Activated CD8-positive, alpha-beta memory T cell treated with anti-CD3 and anti-CD28 coated beads, Interleukin-2, amount 50 U/mL, for 48 hours (primary cell): ENCODE measurements at places on chromosomes 4 and X.

- DNase-seq: no peak
Observed at GRCh38 chr4:25424539-25425228, 47.6 kb downstream of the ANAPC4 start.

DNA sequence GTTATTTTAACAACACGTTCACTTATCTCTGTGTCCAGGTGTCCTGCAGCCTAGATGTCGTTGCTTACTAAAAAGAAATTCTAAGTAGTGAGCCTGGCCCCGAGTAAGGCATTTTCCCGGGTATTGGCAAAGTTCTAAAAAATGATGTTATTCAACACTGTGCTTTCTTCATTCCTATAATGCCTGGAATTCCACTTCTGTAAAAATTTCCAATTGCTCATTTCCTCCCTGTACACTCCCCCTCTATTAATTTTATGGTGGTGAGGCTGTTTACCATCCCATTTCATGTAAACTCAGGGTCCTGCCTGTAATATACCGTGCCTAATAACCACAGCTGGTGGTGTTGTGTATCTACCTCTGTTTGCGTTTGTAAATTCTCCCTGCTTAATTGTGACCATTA is 14.2 kb downstream of the BST1 start:
- DNase-seq: no peak

GRCh38 chrX:135328421-135329005 is 19.2 kb downstream of the ETDC start:
- DNase-seq: no peak

GRCh38 chrX:120823556-120823955 is 52.1 kb downstream of the CT47B1 start:
- DNase-seq: no peak

DNA sequence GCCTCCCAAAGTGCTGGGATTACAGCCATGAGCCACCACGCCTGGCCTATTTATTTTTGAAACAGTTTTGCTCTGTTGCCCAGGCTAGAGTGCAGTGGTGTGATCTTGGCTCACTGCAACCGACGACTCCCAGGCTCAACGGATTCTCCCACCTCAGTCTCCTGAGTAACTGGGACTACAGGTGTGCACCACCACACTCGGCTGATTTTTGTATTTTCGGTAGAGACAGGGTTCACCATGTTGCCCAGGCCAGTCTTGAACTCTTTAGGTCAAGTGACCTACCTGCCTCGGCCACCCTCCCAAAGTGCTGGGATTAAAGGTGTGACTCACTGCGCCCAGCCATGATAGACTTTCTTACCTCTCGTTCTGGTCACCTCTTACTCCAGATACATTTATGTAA is 124.0 kb downstream of the UBE2K start:
- DNase-seq: peak; percentile 52
